ENCODE measurements at places on chromosomes 2 and 18.

- no peak for DNase-seq
Observed at GRCh38 chr2:237427769-237428506, 14.0 kb upstream of the COL6A3 start.

DNA sequence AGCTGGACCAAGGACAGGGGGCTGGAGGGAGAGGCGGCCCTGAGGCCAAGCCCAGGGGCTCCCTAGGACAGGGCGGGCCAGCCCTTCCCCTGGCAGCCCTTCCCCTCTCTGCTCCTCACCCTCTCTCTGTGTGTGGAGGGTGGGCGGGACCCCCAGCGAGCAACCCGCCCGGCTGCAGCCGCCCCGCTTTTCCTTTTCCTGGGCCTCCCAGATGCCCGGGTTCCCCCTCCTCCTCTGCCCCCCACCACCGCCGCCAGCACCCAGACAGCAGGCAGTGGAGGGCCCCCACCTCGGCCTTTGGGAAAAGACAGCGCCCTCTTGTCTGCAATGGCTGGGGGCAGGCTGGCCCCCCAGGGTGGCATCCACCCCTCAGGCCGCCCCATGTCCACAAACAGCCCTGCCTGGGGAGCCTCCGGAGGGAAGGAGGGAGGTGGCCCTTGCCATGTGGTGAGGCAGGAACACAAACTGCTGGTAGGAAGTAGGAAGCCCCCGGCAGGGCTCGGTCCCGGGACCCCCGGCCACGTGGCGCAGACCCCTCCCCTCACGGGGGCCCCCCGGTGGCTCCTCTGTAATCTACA lies 135.1 kb upstream of the CTDP1 start:
- DNase-seq: no peak

DNA sequence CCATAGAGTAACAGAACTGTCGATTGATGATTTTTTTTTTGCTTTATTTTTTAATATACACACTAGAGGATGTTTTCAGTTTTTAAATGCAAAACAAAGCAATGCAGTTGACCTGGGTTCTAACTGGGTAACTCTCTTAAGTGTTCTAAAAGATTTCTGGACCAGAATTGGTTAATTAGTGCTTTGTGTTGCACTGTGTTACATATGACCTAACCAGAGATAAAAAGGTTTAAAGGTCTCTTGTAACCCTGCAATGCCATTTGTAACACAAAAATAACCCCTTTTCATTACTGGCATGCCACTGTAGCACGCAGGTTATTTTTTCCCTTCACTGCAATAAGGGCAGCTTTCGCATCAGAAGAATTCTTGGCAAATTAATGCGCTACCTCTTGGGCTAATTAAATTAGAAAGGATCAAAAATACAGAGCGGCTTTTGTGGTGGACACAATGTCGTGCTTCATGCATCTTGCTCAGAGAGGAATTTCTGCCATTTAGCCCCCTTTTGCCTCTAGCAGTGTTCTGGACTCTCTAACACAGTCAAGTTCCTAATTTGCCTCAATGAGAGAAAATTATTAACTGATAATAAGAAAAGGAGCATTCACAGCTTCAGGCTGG lies 250.8 kb upstream of the ZEB2 start:
- no peak for DNase-seq

- no peak for DNase-seq
Observed at GRCh38 chr2:24265212-24265611, 90.4 kb downstream of the FAM228A start.

DNA sequence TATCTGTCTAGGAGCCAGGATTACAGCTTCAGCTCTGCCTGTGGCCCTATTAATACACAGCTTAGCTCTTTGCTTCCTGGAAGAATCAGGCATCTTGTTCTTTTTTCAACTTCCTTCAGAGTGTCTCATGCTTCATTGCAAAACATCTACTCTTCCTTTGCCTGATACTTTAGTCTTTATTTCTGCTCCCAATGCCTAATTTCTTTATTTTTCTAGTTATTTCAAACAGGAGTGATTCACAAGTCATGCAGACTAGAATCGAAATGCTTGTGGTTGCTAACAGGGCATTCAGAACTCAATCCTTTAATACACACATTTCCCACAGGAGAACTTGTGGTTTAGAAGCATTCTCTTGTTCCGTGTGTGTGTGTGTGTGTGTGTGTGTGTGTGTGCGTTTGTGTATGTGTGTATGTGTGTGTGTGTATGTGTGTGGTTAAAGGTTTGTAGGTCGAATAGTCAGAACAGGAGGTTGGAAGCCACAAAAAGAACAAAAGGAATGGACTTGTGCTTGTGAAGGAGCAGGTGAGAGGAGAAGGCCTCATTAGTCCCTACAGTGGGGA lies 28.3 kb upstream of the INSIG2 start:
- no peak for DNase-seq

GRCh38 chr2:212711856-212712255 lies 173.3 kb upstream of the ERBB4 start:
- no peak for DNase-seq

- DNase-seq: no peak
Observed at GRCh38 chr2:45577441-45577840, 33.6 kb downstream of the SRBD1 start.

- DNase-seq: no peak
Observed at GRCh38 chr2:37775908-37776250, 104.4 kb upstream of the CDC42EP3 start.

GRCh38 chr18:9178557-9178956 lies 42.0 kb downstream of the ANKRD12 start:
- DNase-seq: no peak

GRCh38 chr2:239601201-239601851 lies 200.5 kb upstream of the HDAC4 start:
- no peak for DNase-seq

- no peak for DNase-seq
Observed at GRCh38 chr2:175152242-175152641, 15.8 kb downstream of the ATF2 start.

- no peak for DNase-seq
Observed at GRCh38 chr2:68172990-68173700, 15.5 kb downstream of the PNO1 start.

- DNase-seq: no peak
Observed at GRCh38 chr2:176038694-176039093, 36.6 kb upstream of the LNPK start.

DNA sequence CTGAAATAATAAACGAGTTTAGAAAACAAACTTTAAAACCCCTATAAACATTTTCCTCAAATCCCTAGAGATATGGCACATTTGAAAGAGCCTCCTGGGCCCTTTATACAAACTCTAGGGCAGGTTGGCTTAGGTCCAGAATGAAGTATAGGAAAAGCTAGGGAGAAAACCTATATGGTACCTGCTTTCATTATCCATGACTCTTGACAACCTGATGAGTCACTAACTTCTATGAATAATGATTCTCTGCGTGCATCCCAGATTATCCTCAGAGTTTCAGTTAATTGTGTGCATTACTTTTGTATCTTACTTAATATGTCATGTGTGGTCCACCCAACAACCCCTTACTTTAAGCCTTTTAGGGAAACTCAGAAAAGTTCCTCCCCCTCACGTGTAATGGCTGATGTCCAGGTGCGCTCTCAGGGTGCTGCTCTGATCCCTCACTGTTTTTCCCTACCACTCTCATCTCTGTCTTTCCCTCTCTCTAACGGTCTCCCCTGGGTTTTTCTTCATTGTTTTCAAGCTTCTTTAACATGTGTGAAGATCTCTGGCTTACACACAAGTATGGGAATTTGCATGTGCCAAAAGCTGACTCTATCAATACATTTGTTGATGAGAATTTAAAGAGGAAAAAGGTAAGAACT lies 78.5 kb downstream of the LRP1B start:
- DNase-seq: no peak

DNA sequence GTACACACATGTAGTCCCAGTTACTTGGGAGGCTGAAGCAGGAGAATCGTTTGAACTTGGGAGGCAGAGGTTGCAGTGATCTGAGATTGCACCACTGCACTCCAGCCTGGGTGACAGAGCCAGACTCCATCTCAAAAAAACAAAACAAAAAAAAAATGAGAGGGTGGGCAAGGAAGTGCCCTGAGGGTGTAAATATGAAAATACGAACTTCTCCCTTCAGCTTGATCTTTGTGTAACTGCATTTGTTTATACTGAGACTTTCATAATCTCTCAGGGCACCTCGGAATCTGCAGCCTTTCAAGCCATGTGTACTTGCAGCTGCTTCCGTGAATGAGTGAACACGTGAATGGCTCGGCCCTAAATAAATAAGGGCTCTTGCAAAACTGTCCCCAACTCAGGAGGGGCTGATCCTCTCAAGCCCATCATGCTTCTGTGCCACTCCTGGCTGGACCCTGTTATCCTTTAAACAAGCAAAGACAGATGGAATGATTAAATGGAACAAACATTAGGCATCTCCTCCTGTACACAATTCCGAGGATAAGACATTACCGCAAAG lies 96.8 kb downstream of the BOD1L2 start:
- no peak for DNase-seq

DNA sequence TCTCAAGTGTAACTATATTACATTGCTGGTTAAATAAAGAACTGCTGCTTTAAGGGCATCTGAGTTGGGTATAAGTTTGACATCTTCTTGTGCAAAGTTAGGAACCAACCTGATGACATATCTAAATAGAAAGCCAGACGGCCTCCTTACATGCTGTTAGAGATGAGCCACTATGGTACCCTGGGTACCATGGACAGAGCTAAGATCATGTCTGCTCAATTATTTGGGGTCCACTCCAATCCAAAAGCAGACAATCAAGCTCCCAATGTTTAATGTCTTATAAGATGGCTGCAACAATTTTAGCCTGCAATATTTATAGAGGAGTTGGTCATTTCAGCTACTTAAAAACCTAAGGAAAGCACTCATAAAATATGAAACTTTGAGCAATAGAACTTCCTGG lies 86.2 kb downstream of the UPP2 start:
- no peak for DNase-seq

DNA sequence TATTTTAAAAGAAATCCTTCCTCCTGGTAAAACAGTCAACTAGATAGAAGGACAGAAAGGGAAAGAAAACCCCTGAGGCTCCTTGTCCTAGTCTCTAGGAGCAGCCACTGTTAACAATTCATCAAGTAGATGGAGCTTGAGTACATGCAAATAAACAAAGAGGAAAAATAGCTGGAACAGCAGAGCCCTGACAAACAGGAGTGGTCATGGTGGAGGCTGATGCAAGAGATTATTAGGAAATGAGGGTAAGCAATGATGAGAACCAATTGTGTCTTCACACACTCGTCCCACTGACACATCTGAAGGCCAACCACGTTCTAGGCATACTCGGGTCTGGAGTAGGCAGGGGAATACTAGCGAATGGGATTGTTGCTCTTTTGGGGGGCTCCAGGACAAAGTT lies 9.2 kb downstream of the DLGAP1 start:
- DNase-seq: no peak

- no peak for DNase-seq
Observed at GRCh38 chr2:110742412-110742811, 10.0 kb downstream of the ACOXL start.

DNA sequence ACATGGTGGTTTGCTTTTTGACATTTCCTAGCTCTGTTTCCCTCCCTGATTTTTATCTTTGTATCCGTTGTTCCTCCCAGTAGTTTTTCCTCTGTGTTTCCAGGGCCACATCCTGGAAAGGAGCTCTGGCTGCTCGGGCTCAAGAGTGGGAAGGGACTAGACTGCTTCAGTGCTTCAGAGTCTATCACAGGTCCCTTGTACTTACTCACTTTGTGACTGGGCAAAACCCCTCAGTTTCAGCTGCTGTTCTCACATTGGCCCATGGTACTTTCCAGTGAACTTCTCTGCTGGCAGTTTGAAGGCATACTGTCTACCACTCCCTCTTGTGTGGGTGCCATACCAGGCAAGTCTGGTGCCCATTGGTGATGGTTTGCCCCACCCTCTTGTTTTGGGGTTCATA lies 7.5 kb upstream of the STAMBP start:
- DNase-seq: no peak

- no peak for DNase-seq
Observed at GRCh38 chr2:237649541-237650454, 22.4 kb downstream of the LRRFIP1 start.

DNA sequence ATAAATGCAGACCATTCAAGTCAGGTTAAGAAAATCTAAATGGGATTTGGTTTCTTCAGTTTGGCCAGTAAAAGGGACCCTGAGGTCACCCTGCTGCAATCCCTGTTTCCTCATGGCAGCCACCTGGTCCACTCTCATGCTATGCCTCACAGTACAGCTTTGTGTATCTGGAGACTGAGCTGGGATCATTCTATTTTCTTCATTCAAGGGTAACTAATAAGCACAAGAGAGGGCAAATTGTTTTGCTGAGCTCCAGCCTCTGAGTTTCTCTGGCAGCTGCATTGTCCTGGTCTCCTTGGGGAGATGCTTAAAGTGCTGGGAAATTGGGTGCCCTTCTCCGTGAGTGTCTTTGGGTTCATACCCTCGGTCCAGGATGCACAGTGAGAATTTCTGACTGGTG lies 18.5 kb upstream of the BCL2L11 start:
- DNase-seq: no peak

Measured in 8988T (cell line).